Inflammatory macrophage treated with lipopolysaccharide for 1 hour (primary cell): ENCODE measurements at places on chromosomes 1 and 21.

GRCh38 chr21:41170442-41170841 lies 2.5 kb downstream of the BACE2 start:
- no peak for DNase-seq

DNA sequence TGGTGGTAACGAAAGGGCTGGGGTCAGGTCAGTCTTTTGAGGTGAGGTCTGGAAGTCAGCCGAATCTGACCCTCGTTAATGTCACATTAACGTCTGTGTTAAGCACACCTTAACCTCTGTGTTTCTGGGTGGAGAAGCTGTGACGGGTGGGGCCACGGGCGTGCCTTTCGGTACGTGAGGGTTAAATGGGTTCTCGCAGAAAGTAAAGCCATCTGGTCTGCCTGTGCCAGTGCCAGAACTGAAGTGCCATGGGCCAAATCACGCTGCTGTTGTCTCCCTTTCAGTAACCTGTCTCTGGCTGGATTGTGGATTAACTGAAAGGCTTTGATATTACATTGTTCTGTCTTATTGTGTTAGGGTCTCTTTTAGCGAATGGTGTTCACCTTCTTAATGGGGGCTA lies 14.4 kb downstream of the URB2 start:
- DNase-seq, result no peak

DNA sequence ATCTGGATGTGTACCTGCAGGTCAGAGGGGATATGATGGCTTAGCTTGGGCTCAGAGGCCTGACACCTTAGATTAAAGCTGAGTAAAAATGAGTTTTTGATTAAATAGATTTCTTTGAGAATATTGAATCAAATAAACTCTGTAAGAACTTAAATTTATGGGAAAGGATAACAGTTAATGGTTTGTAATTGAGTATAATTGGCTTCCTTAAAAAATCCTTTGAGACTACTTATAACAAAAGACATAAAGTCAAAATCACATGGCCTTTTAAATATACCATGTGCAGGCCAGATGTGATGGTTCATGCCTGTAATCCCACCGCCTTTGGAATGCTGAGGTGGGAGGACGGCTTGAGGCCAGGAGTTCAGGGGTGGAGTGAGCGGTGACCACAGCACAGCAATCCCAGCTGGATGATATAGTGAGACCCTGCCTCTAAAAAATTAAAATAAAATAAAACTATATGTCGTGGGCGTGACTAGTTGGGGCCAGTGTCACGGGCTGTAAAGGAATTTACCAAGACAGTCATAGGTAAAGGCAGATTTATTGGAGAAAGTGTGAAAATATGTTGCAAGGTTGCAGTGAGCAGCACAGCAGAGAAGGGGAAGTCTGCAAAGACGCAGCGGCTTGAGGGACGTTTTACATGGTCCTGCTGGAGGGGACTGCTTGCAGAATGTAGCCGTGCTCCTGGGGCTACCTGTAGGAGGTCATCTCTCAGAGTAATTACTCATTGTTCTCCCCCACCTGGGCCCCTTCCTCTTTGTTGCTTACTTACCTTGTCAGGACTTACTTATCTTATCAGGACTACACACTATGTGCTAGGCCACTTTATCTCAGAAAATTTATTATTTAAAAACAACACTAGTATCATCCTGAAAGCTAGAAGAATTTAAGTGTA lies 122.3 kb downstream of the ZMYM4 start:
- DNase-seq, result no peak

- no peak for DNase-seq
Observed at GRCh38 chr1:180096584-180097325, 57.9 kb upstream of the QSOX1 start.

DNA sequence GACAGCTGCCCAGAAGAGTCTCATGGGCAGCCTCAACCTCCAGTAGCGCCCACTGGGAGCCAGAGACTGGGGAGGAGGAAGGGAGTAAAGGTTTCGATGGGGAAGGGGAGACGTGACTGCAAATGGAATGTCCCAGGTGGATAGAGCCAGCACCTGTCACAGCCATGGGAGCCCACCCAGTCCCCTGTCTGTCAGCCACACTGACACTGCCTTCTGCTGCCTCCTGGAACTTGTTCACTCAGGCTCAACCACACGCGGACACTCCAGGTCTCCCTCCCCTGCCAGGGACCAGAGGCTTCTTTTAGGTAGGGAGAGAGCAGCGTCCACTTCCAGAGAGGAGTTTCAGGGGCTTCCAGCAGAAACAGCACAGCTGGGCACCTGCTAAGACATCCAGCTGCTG lies 346.3 kb downstream of the NPHP4 start:
- no peak for DNase-seq

- DNase-seq, result no peak
Observed at GRCh38 chr1:153444078-153444477, 16.4 kb downstream of the S100A7 start.

DNA sequence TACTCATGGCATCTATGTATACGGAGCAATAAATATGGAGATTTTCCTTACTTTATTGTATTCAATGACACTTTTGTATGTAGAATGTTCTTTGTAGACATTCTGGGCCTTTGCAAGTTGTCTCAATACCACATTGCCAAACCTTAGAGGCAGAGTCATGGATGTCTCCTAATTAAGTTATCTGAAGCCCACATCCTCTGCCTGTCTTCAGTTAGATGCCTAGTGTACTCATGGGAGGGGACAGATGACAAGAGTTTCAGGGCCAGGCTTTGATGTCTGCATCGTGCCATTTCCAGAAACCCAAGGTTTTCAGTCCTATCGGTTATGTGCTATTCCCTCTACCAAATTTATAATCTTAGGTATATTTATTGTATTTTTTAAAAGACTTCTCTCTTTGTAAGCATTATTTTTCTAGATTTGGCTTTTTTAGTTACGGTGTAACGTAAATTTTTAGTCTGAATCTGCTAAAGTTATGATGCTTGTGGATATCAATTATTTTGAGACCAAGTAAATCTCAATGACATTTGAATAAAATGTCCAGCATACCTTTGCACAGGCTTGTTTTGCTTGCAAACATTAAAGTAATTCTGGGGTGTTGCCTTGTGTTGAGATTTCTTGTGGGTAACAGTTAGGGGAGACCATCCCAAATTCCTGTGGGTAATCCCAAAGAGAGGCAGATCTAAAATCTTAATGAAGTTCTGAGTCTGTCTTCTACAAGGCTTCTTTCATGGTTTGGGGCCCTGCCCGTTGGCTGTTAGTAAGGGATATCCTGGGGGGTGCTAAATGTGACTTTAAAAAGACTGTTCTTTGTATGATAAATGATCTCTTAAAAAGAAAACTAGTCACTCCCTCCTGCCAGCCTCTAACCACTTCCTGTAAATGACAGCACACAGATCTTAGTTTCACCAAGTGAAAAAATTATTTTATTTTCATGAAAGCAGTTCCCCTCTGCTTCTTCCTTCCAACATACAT lies 8.0 kb upstream of the MACF1 start:
- DNase-seq, result peak; percentile 33

- DNase-seq, result no peak
Observed at GRCh38 chr1:202624781-202625108, 85.5 kb downstream of the SYT2 start.

- no peak for DNase-seq
Observed at GRCh38 chr1:20485527-20486456, at the start of gene CAMK2N1. Gene CAMK2N1 (minus strand): TSS chr1:20486210. CDS start chr1:20485379, 831 bp downstream.

GRCh38 chr1:26360807-26361604 lies 7.1 kb upstream of the CRYBG2 start:
- DNase-seq, result no peak

DNA sequence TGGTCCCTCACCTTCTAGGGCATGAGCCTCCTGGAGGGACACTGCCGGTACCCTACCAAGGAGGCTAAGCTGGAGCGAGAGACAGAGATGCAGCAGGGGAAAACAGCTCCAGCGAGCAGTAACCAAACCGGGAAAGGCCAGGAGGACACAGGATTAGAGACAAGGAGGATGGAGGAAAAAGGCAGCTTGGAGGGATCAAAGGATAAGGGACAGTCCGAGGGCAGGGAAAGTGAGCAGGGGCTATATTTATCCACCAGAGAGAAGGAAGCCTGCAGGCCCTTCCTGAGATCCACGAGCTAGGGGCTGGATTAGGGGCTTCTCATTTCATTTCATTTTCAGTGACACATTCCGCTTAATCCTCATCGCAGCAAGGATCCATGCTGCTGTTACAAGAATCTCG lies 33.8 kb upstream of the PRELP start:
- DNase-seq, result no peak

- DNase-seq, result no peak
Observed at GRCh38 chr1:65509912-65510680, 89.6 kb downstream of the LEPR start.

DNA sequence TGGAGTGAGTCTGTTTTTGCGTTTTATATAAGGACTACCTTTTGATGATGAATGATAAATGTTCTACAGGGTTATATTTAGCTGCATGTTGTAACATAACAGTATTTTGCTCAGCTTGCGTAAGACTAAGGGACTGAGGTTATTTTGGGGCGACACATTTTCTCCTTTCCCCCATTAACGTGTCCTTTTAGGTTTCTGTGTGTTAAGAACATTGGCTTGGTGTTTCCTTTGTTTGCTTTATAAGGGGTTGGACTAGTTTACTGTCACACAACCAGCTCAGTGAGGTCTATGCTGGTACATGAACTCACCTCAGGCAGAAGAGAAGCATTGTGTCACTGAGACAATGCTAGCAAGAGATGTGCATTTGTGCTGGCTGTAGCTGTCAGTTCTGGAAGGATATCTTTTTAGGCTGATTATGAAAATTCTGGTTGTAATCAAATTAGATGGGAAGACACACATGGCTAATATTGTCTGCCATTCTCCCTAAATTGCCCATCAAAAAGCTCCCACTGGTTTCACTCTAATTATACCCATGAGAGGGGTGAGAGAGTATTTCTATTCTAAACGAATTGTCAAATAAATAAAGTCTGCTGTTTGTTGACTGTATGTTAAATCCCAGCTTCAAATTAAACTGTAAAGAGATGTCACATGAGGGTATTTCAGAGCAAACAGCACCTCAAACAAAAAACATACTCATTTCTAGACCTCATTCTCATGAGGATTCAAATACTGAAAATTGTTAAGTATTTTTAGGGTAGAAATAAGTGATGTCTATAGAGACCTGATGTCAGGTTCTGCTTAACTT lies 62.6 kb downstream of the CDC14A start:
- no peak for DNase-seq

- no peak for DNase-seq
Observed at GRCh38 chr1:212531796-212532195, 76.8 kb upstream of the ATF3 start.

GRCh38 chr1:151145304-151146071 lies 943 bp downstream of the SEMA6C start:
- no peak for DNase-seq

- DNase-seq, result no peak
Observed at GRCh38 chr1:204045430-204045829, 27.5 kb upstream of the SOX13 start.

- DNase-seq, result peak; percentile 75
Observed at GRCh38 chr1:30877205-30877912, 31.2 kb downstream of the SDC3 start.

DNA sequence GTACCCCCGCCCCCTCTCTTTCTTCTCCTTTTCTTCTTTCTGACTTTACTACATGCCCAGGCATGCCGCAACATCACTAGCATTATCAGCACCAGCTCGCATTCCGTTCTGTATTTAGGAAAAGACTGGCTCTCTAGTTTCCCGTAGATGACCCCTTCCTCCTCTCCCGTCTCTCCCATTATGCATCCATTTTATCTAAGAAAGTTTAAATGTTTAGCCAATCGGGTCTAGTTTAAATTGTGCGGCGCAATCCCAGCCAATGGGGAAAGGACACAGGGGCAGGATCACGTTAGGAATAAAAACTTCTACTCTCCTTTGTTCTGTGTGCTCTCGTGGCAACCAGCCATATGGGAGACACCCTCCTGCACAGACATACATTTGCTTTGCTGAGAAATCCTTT lies 2.3 kb upstream of the KRTAP10-7 start:
- no peak for DNase-seq

- DNase-seq, result no peak
Observed at GRCh38 chr1:59539961-59540681, 243.2 kb downstream of the FGGY start.

DNA sequence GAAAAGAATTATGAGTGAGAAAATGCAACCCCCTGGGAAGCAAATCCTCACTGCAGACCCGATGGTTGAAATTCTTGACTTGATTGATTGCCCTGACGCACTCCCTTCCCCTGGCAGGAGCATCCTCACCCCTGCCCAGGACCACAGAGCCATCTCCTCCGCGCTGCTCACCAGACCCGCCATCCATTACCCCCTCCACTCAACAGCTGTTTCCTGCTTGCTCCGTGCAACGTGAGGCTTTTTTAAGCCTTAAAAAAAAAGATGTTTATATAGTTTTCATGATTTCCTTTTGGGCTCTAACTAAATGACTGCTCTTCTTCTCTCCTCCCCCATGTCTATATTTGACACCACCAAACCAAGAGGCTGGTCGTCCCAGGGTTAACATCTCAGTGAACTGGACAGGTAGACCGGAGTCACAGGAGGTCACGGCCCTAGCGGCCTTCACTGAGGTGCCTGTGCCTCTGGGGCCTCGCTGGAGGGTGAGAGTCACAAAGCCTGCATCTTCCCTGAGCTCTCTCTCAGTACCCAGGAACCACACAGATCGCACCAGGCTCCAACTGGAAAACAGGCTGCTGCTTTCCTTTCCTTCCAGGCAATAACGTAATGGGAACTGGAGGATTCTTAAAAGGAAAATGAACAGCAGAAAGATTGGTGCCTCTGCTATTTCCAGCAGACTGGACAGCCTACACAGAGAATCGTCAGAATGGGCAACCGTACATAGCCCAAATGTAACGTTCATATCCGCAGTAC lies 49.8 kb downstream of the ZBTB18 start:
- DNase-seq, result no peak

GRCh38 chr1:61992257-61992656 lies 202.4 kb upstream of the L1TD1 start:
- no peak for DNase-seq

- DNase-seq, result no peak
Observed at GRCh38 chr1:183370399-183371058, 47.7 kb downstream of the NMNAT2 start.

GRCh38 chr21:42665026-42665425 lies 11.6 kb downstream of the PDE9A start:
- DNase-seq, result no peak

DNA sequence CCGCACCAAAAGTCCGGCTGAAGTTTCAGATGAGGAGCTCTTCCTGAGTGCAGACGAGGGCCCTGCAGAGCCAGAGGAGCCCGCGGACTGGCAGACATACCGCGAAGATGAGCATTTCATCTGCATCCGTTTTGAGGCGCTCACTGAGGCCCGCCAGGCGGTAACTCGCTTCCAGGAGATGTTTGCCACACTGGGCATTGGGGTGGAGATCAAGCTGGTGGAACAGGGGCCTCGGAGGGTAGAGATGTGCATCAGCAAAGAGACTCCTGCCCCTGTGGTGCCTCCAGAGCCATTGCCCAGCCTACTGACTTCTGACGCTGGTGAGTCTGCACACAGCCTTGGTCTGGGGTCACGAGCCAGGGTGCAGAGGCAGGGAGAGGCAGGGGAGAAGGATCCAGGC lies 84.7 kb downstream of the TRIM11 start:
- DNase-seq, result no peak

GRCh38 chr21:24255591-24255990 lies 1351.7 kb downstream of the MRPL39 start:
- no peak for DNase-seq

- no peak for DNase-seq
Observed at GRCh38 chr1:2257245-2257627, 29.1 kb downstream of the SKI start.

- no peak for DNase-seq
Observed at GRCh38 chr1:119302011-119302410, 66.6 kb upstream of the HAO2 start.
